ENCODE measurements at places on chromosomes 1 and 21.

DNA sequence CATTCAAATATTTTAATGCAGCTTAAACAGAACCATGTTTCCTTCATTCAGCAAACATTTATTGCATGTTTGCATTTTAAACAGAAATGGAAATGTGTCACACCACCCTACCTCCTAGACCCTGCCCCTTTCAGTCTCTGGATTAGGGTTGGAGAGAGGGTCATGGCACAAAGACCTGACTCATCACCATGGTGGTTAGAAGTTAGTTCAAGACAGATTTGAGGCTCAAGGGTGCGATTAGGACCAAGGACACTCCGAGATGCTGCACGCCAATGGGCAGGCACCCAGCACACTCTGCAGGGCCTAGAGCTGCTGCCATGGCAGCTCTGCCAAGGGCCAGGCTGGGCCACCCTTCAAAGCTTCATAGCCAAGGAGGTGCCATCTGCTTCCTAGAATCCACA, 86.9 kb downstream of the NAV1 start:
- DNase-seq = no peak

DNA sequence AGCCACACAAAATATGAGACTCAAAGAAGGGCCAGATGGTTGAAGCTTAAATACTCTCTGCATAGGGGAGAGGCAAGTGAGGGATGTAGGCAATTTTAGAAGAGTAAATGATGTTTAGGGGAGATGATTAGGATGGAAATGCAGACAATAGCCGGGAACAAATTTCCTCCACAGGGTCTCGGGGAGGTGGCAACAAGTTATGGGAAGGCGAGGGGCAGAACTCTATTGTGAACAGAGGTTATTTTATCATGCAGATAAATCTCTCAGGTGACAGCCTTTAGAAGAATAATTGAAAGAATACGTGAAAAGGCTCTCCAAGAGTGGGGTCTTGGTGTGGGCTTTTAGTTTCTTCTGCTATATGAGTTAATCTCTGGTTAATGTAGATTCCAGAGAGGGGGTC, 166.7 kb downstream of the GALNT2 start:
- no peak for DNase-seq

GRCh38 chr1:11134251-11134897, 34.7 kb upstream of the EXOSC10 start:
- DNase-seq = no peak

DNA sequence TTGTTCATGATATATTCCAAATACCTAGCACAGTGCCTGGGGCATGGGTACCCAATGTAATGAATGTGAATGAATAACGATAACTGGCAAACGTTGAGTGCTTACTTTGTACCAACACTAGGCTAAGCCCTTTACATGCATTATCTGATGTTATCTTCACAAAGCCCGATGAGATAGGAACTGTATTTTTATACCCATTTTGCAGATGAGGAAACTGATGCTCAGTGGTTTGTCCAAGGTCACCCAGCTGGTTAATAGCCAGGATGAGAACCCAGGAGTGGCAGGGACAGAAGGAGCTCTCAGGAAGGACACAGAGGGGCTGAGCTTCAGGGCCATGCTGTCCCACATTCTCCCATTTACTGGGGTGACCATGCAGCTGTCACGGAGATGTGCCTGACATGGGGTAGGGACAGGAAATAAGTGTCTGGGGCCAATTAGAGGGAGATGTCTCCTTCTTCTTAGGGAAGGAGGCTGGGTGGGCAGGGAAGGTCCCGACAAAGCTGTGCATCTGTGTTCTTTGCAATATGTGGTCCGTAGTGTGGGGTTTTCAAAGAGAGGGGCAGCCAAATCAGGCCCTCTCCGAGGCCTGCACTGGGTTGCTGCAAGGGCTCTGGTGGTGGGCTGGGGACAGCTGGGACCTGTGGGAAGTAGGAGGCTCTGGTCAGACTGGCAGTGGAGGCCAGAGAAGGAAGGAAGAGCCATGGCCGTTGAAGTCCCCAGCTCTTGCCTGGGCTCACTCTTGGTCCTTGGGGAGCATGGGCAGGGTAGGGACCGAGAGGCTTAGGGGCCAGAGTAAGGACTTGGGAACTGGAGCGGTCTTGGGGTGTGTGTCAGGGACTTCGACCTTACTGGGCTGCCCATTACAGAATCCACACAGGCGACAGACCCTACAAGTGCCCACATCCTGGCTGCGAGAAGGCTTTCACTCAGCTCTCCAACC, 26.6 kb downstream of the A3GALT2 start:
- DNase-seq = no peak

GRCh38 chr1:55559842-55560241, 344.7 kb upstream of the USP24 start:
- DNase-seq = no peak

DNA sequence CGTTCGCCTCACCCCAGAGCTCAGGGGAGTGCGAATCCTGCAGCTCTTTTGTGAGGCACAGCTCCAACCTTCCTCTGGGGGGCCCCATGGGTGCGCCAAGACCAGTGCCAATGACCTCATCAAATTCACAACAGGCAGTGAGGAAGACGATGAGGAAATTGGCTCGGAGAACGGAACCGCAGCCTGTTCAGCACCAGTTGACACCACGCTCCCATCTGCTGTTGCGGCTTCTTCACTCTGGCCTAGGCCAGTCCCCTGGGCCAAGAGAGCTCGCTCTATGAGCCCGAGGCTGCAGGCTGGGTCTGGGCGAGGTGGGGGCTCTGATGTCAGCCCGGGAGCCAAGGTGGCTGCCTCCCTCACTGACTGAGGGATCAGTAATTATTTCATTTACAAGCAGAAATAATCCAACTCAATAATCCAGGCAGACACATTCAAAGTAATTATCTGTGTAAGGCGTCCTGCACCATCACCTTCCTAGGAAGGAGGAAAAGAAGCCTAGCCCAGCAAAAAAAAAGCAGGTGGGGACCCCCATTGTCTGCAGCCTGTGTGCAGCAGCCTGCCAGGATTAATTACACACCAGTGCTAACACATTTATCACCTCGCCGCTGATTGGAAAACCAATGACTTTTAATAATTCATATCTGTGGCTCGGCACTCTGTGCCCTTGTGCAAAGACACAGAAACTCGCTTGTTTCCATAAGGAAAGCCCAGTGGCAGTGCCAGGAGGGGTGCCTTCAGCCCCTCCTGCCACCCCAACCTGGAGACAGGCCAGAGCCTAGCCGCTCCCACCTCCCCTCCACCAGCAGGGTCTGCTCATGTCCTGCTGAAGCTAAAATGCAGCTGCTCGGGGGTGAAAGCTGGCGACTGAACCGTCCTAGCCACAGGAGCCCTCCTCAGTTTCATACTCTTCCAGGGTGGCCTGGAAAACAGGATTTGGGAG, 1.9 kb downstream of the PLEKHA6 start:
- DNase-seq = no peak

DNA sequence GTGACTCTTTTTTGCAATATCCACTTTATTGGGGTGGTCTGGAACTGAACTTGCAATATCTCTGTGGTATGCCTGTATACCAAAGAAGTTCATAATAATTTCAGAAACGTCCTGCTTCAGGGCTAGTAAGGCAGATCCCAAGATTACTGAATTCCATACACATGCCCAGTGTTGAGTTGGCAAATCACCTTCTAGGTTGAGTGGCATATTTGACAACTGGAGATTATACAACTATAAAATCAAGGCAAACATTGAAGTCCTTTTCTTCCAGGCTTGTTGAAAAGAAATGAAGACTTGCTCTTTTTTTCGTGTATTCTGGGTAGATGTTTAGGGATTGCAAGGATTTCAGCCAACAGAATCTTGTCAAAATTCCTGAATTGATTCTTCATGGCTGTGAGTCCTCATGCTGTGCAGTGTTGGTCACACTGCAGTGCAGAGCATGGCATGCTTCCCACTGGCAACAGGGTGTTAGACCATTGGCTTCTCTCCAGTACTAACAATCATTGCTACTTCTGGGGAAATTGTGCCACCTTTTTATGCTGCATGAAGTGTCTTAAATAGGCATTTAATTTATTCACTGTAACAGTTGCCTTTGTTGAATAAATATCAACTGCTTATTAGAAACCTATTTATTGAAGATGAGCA, 367.1 kb upstream of the ADGRL4 start:
- DNase-seq = no peak

- DNase-seq = no peak
Observed at GRCh38 chr1:8364528-8365442, 46.9 kb downstream of the SLC45A1 start.

GRCh38 chr1:236821091-236821627, 26.1 kb downstream of the MTR start:
- DNase-seq = no peak

DNA sequence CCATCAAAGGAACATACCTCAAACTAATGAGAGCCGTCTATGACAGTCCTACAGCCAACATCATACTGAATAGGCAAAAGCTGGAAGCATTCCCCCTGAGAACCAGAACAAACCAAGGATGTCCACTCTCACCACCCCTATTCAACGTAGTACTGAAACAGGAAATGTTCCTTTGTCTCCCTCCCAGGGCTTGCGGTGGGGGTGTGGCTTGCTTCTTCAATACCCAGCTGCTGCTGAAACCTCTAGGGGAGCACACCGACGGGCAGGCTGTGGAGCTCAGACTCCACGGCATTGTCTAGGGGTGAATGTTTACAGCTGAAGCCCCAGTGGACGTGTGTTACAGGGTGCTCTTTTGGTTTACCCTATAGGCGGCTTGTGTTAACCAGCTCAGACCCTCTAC, 30.5 kb upstream of the B3GALT2 start:
- no peak for DNase-seq

DNA sequence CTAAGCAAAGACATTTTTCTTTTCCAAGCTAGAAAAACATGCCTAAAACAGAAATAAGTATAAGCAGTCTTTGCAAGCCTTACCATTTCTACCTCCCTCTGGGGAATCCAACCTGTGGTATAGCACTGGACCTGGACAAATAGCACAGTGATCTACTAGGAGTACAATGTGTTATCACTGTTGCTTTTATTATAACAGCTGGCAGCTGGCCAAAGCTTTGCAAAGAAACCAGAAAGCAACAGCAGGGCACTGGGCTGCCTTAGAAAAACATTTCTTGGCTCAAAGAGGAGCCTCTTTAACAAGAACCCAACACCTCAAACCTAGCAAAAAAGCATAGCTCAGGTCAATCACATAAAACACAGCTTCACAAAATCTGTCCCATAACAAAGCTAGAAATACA, 294.5 kb upstream of the GREM2 start:
- no peak for DNase-seq

DNA sequence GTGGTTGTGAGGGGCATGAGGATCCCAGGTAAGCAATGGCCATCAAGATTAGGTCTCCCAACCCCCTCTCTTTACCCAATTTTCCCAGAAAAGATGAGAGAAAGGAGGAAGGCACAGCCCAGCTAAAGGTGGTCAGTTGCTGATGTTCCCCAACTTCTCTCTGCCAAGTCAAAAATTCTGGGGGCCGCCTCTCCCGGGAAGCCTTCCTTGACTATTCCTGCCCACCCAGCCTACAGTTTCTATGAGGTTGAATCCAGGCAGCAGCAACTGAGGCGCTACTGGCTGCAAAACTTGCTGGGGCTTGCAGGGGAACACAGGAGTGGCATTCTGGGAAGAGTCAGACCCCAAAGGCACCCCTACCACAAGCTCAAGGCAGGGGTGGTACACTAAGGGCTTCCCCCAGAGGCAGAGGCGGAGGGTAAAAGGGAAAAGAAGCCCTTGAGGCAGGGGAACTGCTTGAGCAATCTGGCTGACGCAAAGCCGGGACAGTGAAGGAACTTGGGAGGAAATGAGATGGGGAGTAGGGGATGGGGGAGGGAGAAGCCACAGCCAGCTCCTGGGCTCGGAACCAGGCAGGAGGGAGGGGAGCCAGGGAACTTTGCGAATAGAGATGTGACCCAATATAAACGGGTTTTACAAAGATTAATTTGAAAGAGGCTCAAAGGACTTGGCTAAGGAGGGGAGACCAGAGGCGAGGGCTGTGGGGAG, 31.2 kb downstream of the SDC3 start:
- DNase-seq = no peak

DNA sequence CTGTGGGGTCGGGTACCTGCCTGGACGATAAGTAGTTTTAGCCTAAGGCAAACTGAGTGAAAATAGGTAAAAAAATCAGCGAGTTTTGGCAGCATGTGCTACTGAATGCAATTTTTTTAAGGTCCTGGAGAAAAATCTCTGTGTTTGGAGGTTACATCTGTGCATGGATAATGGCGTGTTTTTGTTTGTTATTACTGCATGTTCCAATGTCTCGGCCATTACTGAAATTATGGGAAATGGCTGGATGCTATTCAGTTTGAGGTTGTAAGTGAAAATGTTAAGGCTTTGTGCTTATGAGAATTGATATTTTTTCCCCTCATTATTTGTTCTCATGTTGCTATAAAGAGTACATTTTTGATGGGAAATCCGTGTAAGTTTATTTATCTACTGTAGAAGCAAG, 441.7 kb downstream of the PRDM2 start:
- no peak for DNase-seq

GRCh38 chr1:229326601-229327000, 16.2 kb downstream of the CCSAP start:
- peak; percentile 2 for DNase-seq

All from CD4-positive, alpha-beta T cell treated with Interleukin-6 at 100 ng/mL for 8 hours (primary cell).